ENCODE measurements at places on chromosomes 12 and 14. TPM values are rescaled to one million over a fixed set of nuclear protein-coding genes. Genes with fewer than 3 reads are reported as not detected.

The FAR2 gene
- total RNA-seq = 8.5 TPM

The NFATC4 gene
- total RNA-seq = not detected

The GPN3 gene
- total RNA-seq = 4.4 TPM

The ACADS gene
- total RNA-seq = 9.1 TPM

The ABHD4 gene
- total RNA-seq = 19.0 TPM

The CD9 gene
- 28.0 TPM for total RNA-seq

The TAS2R42 gene
- not detected for total RNA-seq

The PTGES3 gene
- 124 TPM for total RNA-seq

The KRT85 gene
- total RNA-seq = not detected

The ENDOU gene
- total RNA-seq = not detected

The USP44 gene
- 2.2 TPM for total RNA-seq

The RAD51AP1 gene
- total RNA-seq = 0.72 TPM

The NID2 gene
- 2.2 TPM for total RNA-seq

The PGF gene
- not detected for total RNA-seq

The FOXG1 gene
- not detected for total RNA-seq

The FOXN4 gene
- not detected for total RNA-seq

Data from T-helper 17 cell (primary cell).